ENCODE measurements at places on chromosomes 3 and 15.

GRCh38 chr3:124431331-124431994, 298.8 kb upstream of the UMPS start:
- no peak for DNase-seq

- no peak for DNase-seq
Measured at GRCh38 chr15:46304321-46304720, 669.5 kb downstream of the SQOR start.

DNA sequence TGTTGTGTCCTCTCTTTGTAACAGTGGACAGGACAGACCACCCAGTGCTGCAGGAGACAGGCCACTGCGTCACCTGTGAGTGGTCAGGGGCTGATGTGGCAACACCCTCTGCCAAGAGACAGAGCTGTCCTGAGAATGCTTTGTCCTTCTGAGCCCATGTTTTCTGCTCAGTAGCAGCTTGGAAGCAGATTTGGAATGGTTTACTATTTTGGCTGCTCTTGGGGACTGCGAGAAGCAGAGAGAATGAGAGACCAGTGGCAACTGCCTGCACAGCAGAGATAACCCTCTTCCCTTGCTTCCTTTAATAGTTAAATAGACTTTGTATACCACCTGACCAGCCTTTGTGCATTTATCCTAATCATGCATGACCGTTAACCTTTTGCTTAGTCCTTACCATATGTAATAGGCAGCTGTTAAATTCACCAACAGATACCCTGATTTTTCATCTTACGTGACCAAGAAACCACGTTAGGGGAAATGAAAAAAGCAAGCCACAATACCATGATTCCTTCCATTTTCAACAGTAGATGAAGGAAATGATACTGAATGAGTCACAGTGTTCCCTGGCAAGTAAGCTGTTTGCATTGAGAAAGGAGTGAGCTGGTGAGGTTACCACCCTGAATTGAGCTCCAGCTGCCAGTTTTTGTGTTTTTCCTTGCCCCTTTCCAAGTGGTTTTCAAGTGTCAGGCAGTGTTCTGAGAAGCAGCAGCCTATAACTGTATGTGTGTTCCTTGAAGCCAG, 35.5 kb downstream of the B3GALNT1 start:
- peak; percentile 47 for DNase-seq

- no peak for DNase-seq
Measured at GRCh38 chr3:148226246-148226645, 471.5 kb upstream of the AGTR1 start.

GRCh38 chr3:39275052-39275451, 4.8 kb downstream of the CX3CR1 start:
- DNase-seq: no peak
